ENCODE measurements at places on chromosomes 3 and 15.

DNA sequence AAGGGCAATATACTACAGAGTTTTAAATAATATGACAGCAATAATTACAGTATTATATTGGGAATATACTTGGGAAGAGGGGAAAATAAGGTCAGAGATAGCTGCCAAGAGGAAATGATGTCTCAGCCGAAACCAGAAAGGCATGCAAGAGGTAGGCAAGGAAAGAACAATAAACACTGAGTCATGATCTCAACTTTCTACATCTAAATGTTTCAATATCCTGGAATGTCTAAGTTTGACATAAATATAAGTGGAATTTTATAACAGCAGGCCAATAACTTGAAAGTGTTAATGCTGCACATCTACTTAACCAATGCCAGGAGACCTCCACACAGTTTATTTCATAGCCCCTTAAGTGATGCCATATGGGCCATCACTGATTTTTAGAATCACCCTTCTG, 99.8 kb upstream of the CPNE4 start:
- DNase-seq, result peak; percentile 73

DNA sequence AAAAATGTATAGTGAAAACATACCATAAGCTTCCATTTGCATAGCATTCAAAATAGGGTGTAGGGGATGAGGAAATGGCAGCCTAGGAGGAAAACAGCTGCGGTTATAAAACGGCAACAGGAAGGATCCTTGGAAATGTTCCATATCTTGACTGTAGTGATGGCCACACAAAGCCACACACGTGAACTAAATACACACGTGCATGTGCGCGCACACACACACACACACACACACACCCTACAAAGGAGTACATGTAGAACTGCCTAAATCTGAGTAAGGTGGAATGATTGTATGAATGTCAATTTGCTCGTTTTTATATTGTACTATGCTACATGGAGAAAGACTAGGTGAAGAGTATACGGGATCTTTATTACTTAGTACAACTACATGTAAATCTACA, 3.9 kb upstream of the IREB2 start:
- no peak for DNase-seq

GRCh38 chr3:172034786-172035685, 4.3 kb upstream of the FNDC3B start:
- DNase-seq, result no peak

DNA sequence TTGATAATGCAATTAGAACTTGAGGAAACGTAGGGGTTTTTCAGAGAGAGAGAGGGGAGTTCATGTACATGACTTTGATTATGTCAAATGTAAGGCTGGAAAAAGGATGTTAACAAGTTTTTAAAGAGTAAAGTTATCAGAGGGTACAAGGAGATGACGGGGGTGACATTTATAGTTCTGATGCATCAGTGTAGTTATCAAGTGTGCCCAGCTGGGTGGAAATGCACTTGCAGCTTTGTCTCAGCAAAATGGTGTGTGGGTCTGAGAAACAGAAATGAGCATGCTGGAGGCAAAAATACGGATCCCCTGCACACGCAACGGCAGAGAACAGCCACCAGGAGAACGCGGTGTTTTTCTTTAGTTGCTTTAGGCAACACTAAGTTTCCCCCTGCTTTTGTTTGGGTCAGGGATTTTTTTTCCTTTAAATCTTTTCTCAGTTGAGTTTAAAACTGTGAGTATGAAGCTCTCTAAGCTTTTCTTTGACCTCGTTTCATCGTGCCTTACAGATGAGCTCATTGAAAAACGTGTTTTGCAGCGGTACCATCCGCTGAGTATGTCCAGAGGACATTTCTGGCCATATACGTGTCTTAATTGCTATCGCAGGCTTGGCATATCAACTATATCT, 205.4 kb downstream of the PDZRN3 start:
- peak; percentile 42 for DNase-seq

Measured in AG09309 (cell line).